CD4-positive, alpha-beta T cell treated with Interferon alpha-2 for 1 hour (primary cell): ENCODE measurements at places on chromosomes 16 and 17.
A peak's percentile ranks its signal among the peaks of the same experiment; 100 is the strongest.

DNA sequence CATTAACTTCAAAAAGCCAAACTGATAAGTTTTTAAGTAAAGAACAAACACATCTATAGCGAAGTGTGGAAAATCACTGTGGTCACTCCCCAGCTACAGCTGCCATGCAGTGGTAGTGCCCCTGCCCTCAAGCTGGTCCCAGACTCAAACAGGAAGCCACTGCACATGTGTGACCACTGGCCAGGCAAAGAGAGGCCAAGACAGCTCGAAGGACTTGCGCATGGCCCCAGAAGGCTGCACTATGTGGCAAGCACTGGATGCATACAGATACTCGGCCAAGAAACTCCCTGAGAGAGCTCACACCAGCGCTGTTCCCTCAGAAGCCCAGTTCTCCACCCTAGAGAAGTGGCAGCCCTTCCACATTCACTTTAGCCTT is 82.4 kb downstream of the ANKRD11 start:
- no peak for DNase-seq

- no peak for DNase-seq
These were observed 22.7 kb downstream of the UNC13D start for GRCh38 chr17:75821552-75821951.

GRCh38 chr17:19346351-19347255 is 15.9 kb downstream of the B9D1 start:
- DNase-seq, result no peak

DNA sequence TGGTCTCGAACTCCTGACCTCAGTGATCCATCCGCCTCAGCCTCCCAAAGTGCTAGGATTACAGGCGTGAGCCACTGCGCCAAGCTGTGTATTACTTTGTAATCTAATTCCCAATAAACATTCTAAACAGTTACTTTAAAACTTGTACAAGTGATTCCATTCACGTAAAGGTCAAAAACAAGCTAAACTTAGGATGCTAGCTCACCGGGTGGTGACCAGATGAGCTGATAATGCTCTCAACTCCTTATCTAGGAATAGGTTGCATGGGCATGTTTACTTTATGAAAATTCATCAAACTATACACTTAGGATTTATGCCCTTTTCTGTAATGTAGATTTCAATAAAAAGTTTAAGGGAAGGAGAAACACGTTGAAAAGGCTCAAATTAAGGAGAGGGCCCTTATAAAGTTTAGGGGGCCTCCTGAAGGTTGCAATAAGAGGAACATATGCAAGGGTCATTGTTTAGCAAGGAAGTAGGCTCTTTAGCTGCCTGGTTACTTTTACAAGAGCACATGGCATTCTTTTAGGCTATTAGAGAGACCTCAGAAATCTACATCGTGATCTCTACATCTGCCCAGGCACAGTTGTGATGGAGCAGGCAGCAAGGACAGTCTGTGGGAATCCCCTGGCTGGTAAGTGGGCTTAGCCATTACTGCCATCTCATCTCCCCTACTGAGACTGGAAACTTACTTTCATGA is 13.3 kb downstream of the CDR2 start:
- no peak for DNase-seq

- peak; percentile 60 for DNase-seq
These were observed 13.4 kb upstream of the TAC4 start for GRCh38 chr17:49861150-49861884.
